Transverse colon (tissue), 4 donors: ENCODE measurements at places on chromosomes 7 and 10.
A peak's percentile ranks its signal among the peaks of the same experiment; 100 is the strongest.

- DNase-seq = peak; percentile 24
Observed at GRCh38 chr10:116848032-116848943, 1.0 kb upstream of the ENO4 start.

GRCh38 chr7:151014950-151015349 is 9.3 kb downstream of the ATG9B start:
- DNase-seq = peak; percentile 49

- DNase-seq = peak; percentile 16
Observed at GRCh38 chr10:99612167-99612831, 7.9 kb downstream of the SLC25A28 start.

GRCh38 chr10:131085091-131085860 is 226.2 kb downstream of the TCERG1L start:
- DNase-seq = no peak

DNA sequence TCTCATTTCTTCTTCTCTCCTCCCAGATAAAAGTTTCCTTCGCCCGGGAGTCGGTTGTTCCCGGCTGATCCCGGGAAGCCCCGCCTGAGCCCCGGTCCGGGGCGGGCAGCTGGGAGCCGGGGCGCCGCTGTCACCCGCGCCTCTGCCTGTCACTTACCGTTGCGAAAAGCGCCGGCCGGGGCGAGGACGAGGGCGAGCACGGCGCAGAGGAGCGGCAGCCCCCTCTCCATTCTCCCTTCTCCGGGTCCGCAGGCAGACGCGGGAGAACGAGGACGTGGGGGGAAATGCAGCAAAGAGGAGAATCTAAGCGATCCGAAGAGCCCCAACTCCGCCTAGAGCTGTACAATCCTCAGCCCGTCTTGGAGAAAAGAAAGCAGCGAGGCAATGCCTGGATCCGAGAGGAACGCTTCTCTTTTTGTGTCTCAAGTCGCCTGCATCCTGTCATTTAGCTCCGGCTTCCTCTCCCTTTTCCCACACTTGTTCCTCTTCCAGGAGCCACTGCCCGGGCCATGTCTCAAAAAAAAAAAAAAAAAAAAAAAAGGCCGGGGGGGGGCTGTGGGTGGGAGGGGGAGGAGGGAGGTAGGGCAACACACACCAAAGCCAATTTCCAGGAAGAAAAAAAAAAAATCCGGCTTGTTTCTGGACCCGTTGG is at the start of gene NRP1:
Gene NRP1, minus strand, starts transcription at position 515 of the 652 bp plus-strand sequence. Its CDS starts 285 bp downstream, at position 230.
- peak; percentile 32 for DNase-seq

- DNase-seq = no peak
Observed at GRCh38 chr10:7572391-7572790, 94.4 kb downstream of the ITIH5 start.

DNA sequence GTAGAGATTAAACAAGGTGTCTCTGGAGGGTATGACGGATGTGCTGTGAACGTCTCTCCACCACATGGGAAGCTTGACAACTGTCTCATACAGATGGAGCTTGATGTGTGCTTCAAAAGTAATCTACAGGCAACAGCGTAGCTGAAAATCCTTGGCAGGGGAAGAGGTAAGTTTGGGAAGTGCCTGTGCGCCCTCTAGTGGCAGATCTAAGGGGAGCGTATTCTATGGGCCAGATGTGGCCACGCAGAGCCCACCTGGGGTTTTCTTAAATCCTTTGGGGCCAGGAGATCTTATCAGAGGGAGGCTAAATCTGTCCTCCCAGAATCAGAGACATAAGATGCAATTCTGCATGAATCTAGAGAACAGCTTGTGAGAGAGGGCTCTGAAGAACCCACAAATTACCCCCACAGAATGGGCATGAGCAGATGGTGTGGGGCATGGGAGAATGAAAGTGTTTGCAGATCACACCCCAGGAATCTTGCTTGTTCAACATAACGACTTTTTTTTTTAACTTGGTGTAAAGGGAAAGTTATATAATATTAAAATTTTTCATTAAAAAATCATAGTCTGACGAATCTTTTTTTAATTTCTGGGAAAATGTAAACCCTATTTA is 91.2 kb upstream of the MPP7 start:
- DNase-seq = peak; percentile 72

- DNase-seq = no peak
Observed at GRCh38 chr10:116733566-116733965, 8.8 kb downstream of the HSPA12A start.
